MG63 (cell line): ENCODE measurements at places on chromosomes 7 and 10. TPM values are rescaled to one million over a fixed set of nuclear protein-coding genes. Genes with fewer than 3 reads are reported as not detected.

The FUOM gene
- total RNA-seq = 10.8 and 50.8 TPM in 2 replicates

The GPR26 gene
- not detected in 2 replicates for total RNA-seq

DNA sequence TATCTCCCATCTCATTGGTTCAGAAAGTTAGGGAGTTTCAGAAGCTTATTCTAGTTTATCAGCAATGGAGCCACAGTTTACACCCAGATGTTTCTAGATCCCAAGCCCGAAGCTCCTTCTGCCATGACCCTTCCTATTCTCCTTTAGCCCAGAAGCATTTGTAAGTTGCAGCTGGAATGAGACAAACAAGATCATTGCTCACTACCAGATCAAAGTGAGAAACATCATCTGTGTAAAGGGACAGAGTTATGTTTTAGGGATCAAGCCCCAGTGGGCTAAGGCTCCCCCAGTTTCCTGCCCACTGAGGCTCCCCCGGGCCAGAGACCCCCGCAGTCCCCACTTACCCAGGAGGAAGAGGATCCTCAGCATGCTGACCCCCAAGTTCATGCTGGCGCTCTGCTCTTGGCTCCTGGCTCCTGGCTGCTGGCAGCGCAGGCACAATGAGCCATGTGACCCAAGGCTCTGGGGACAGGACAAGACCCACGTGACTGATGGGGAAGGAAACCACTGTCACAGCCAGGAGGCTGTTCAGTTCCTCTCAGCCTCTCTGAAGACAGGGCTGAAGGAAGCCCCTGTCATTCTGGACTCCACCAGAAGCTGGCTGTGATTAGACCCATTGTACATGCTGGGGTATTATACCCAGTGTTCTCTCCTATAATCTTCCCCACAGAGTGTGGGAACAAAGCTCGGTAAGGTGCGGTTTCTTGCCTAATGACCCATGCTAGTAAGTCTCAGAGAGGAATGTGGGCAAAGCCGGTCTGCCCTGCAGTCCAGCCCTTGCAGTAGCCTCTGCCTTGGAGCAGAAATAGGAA is at the start of gene TMEM273:
Gene TMEM273 (minus strand): TSS at position 442 of the 812 bp plus-strand sequence. CDS start 55 bp downstream, at position 387.
- no peak for DNase-seq

- DNase-seq = no peak
Measured at GRCh38 chr10:24947304-24948097, 4.9 kb downstream of the PRTFDC1 start.

The CALD1 gene
- total RNA-seq = 53.1 and 68.3 TPM in 2 replicates
